ENCODE measurements at places on chromosomes 5 and 9.

DNA sequence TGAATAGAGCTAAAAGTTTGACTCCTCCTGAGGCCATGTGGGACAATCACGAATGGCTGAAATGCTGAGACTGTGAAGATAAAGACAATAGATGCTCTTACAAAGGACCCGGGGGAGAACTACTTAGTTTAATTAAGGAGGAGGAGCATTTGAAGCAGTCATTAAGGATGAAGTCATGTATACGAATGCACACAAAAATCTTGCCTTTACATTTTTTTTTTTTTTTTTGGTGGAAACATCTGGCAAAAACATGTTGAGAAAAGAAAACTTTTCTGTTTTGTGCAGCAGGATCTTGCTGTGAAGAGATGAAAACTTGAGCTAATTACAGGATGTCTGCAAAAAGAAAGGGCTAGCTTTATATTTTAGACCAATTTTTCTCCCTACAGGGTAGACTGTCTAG lies 42.3 kb upstream of the NR3C1 start:
- no peak for DNase-seq

GRCh38 chr9:117992006-117992405 lies 287.8 kb downstream of the TLR4 start:
- DNase-seq: no peak

DNA sequence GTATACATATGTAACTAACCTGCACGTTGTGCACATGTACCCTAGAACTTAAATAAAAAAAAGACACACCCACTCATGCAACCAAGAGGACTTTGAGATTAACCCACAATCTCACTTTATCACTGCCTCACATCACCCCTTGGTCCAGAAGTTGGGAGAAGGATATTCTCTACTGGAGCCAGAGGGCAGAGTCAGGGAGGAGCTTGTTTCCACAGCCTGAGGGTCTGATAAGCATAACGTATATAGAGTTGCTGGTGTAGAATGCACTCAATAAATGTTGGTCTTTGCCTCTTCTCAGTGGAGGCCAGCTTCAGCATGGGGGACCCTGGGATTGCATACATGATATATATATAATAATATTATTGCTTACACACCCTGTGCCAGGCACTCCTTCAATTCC lies 10.1 kb downstream of the KCNV2 start:
- DNase-seq: no peak

DNA sequence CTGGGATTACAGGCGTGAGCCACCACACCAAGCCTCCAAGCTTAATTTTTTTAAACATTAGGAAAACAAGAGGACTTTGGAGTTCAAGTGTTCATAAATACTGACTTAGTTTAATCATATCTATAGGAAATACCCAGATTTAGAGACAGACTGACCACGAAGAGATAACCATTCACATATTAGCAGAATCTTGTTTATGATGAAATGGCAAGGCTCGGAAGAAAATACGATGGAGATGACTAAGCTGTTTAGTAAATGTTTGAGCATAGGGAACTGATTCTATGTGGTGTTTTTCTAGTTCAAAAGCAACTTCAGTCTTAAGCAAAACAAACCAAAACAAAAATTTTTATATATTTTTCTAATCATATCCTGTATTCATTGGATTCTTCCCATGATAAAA lies 13.5 kb upstream of the TUSC1 start:
- no peak for DNase-seq

DNA sequence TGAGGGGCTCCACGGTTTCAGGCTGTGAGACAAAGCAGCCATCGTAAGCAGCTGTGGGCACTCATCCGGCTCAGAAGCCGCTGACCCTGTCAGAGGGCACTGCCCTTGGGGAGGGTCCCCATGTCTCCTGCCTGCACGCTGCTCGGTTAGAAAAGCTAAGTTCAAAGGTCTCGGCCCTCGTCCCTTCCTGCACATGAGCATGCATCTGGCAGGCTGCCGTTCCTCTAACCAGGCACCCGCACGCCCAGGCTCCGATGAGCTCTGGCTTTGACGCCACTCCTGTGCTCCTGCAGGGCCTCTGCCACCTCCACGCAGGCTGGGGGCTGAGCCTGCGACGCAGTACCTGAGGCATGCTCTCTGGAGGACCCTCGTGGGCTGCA lies 51.3 kb downstream of the NKD2 start:
- DNase-seq: no peak

DNA sequence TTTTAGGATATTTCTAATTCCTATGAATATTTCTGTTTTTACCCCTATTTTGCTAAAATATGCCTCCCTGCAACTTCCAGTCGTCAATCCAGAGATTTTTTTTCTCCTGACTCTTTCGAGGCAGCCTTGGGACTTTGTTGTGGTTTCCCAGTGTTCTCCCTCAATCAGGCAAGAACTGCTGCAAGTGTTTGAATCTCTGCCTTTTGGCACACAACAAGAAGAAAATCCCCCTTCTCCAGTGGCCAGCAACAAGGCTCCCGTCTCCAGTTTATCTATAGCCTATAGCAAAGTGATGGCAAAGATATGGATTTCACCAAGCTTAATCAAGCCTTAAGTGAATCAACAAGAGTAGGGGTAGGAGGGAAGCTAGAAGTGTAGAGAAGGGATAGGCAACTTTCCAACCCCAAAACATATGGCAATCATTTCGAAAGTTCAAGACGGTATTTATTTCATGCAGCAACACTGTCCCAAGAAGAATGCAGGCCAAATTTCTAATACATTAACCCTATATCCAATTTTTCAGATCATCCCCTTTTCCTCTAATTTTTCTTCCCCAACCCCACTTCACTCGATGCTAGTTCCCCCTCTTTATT lies 37.7 kb upstream of the PAPPA start:
- no peak for DNase-seq

GRCh38 chr5:119270121-119270565 lies 85.7 kb upstream of the TNFAIP8 start:
- DNase-seq: no peak

DNA sequence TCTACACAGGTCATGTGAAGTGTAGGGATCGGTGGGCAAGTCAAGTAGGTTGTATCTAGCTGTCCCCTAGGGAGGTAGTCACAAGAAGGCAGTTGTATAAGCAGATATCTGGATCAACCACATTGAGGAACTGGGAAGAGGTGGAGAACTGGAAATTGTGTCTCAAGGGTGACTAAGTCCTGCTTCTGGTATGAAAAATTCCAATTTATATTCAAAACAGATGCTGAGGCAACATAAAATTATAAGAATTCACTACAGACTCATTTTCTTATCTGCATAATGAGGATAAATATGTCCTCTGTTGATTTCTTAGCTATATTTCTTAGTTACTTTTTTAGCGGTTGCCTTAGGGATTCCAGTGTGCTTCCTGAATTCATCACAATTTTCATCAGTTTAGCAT lies 46.8 kb downstream of the GALNT12 start:
- DNase-seq: no peak

DNA sequence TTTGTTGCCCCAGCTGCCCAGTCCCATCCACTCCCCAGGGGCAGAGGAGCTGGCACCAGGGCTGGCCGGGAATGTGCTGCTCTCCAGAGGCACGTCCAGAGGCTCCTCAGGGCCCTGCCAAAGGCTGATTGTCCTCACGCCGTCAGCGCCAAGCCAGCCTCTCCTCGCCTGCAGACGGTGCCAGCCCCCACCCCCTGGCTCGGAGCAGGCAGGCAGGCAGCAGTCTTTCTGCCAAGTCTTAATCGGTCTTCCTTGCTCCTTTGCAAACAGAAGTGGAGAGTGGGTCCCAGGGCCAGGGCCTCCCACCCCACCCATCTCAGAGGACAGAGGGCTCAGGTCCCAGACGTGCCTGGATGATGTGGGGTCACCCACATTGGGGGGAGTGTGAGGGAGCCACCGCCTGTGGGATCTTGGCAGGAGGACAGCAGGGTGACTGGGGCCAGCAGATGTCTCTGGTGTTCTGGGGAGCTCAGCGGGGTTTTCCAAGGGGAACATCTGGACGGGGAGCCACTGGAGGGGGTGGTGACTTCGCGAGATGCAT lies 36.3 kb downstream of the FAM163B start:
- DNase-seq: no peak

GRCh38 chr5:41510176-41510831 lies at the start of gene PLCXD3:
PLCXD3 (minus strand) TSS chr5:41510601; CDS start chr5:41510526, 75 bp downstream.
- DNase-seq: no peak

DNA sequence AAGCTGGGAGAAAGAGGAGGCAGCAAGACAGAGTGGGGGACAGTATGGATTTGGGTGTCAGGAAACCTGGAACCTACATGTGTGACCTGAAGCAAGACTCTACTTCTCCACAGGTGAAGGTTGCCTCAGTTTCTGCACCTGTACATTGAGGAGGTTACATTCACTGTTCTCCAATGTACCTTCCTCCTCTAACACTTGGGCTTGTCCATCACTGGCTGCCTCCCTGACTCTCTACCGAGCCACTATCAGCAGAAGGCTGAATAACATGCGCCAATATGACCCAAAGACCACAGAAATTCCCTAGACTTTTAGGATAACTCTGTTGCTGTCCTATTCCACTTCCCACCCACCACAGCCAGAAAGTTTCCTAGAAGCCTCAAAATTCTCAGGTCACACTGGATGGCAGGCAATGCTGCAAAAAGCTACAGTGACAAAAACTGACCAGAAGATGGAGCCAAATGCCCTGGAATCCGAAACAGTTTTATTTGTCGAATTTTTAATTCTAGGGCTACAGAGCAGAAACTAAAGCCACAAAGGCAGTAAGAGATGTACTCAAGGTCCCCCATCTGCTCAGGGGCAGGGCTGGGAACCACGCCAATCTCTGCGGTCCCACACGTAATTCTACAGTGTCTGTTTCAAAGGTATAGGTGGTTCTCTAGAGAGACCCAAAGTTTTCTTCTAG lies 64.4 kb downstream of the FAM114A2 start:
- DNase-seq: no peak

- no peak for DNase-seq
These were observed 330 bp downstream of the TBC1D2 start for GRCh38 chr9:98255061-98255577.
